CD4-positive, CD25-positive, alpha-beta regulatory T cell (primary cell): ENCODE measurements at places on chromosomes 11 and 22. TPM values are rescaled to one million over a fixed set of nuclear protein-coding genes. Genes with fewer than 3 reads are reported as not detected.

CD3G gene
- 393 TPM for polyA plus RNA-seq

HMOX1 gene
- 2.3 TPM for polyA plus RNA-seq

INS gene
- not detected for polyA plus RNA-seq

KCNK4 gene
- not detected for polyA plus RNA-seq

GCAT gene
- 1.5 TPM for polyA plus RNA-seq

GDPD5 gene
- 23.4 TPM for polyA plus RNA-seq

CPSF7 gene
- 32.0 TPM for polyA plus RNA-seq

TMEM121B gene
- polyA plus RNA-seq: 0.03 TPM

MMP12 gene
- polyA plus RNA-seq: not detected

MUC5AC gene
- polyA plus RNA-seq: not detected

BTBD10 gene
- 12.9 TPM for polyA plus RNA-seq

GDPD4 gene
- not detected for polyA plus RNA-seq

SLC22A25 gene
- not detected for polyA plus RNA-seq

PHF21A gene
- polyA plus RNA-seq: 6.5 TPM

BBOX1 gene
- not detected for polyA plus RNA-seq

IL17REL gene
- not detected for polyA plus RNA-seq

CEP126 gene
- 0.43 TPM for polyA plus RNA-seq

SAAL1 gene
- polyA plus RNA-seq: 25.5 TPM

OR6A2 gene
- polyA plus RNA-seq: not detected

PRRG4 gene
- polyA plus RNA-seq: not detected

TMA7B gene
- polyA plus RNA-seq: 1.8 TPM

CD3E gene
- polyA plus RNA-seq: 751 TPM

VWCE gene
- not detected for polyA plus RNA-seq

TSPAN18 gene
- polyA plus RNA-seq: 3.2 TPM
